Stimulated activated naive CD4-positive, alpha-beta T cell (primary cell): ENCODE measurements at places on chromosomes 5 and 9.

DNA sequence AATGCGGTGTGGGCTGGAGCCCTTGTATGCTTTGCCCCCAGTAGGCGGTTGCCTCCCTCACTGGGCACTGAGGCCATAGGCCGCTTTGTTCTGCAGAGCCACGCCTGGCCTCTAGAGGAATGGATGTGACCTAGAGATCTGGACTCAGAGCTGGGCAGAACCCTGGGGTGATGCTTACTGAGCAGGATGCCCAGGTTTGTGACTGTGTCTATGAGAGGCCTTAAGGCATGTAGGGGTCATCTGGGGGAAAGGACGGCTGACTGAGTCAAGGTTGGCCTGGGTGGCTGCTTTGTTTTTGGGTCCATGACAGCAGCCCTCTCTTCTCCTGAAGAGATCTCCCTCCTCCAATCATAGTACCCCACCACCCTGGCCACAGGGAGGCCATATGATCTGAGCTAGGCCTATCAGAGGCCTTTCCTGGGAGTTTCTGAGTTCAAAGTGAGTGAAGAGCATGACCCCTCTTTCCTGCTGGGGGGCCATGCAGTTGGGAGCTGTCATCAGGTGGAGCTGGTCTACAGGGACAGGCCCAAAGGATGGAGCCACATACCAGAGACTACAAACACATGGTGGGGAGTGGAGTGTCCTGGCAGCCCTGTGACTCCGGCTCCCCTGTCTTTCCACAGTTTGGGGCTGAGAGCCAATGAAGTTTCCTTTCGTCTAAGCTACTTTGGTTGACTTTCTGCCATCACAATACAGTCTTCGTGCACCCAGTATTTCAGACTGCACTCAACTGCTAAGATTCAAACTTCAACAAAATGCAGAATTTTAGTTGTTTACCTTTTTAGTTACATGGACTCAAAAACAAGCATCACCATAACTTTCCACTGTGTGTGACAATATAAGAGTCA, 165.4 kb downstream of the AUH start:
- no peak for DNase-seq

- DNase-seq, result no peak
Measured at GRCh38 chr9:76101075-76101474, 210.6 kb downstream of the PCSK5 start.

GRCh38 chr5:114660791-114661190, 298.9 kb downstream of the KCNN2 start:
- no peak for DNase-seq

DNA sequence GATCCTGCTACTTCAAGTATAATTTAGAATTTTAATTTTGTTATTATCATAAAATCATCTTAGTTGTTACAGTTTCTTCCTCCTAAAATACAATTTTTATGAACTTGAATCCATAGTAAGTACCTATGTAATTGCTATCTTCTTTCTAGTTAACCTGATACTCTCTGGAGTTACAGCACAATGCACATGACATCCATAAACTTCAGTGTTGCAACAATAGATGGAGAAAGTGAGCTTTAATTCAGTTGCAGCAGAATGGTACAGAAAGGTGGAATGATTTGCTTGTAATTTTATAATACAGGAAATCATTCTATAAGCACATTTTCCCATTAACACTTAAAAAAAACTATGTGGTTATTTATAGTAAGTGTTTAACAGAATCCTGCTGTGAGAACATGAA, 372.0 kb downstream of the CDH9 start:
- no peak for DNase-seq

DNA sequence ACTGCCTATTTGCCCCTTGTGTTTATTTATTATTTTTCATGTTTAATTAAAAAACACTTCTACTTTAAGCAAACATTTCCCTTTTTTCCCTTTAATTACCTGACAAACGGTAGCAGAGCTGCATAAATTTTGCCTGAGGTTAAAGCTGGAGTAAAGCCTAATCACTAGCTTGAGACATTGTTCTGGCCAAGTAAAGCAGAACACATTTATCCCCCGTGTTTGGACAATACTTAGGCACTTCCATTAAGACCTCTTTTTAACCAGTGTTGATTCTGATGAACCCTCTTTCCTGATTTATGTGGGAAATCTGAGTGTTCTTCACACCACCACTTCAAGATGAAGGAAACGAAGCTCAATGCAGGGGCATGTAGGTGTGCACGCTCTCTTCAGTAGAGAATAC, 54.5 kb downstream of the BNC2 start:
- no peak for DNase-seq

GRCh38 chr9:131595696-131596429, 50.5 kb downstream of the PRRT1B start:
- no peak for DNase-seq

DNA sequence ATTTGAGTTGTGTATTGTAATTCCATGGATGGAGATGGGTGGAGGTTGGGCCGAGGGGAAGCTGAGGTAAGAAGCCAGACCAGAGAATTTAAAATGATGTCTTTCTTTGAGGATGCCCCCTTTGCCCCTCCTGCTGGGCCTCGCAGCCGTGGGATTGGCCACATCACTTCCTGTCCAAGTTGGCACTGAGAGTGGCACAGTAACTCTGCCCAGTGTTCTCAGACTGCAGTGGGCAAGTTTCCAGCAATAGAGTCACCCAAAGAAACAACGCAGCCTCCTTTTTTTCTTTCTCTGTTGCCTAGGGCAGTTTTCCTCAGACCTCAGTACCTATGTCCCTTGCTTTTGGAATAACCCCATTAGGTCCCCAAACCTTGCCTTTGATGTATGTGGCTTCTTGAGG, 306.6 kb upstream of the DMRT1 start:
- no peak for DNase-seq

DNA sequence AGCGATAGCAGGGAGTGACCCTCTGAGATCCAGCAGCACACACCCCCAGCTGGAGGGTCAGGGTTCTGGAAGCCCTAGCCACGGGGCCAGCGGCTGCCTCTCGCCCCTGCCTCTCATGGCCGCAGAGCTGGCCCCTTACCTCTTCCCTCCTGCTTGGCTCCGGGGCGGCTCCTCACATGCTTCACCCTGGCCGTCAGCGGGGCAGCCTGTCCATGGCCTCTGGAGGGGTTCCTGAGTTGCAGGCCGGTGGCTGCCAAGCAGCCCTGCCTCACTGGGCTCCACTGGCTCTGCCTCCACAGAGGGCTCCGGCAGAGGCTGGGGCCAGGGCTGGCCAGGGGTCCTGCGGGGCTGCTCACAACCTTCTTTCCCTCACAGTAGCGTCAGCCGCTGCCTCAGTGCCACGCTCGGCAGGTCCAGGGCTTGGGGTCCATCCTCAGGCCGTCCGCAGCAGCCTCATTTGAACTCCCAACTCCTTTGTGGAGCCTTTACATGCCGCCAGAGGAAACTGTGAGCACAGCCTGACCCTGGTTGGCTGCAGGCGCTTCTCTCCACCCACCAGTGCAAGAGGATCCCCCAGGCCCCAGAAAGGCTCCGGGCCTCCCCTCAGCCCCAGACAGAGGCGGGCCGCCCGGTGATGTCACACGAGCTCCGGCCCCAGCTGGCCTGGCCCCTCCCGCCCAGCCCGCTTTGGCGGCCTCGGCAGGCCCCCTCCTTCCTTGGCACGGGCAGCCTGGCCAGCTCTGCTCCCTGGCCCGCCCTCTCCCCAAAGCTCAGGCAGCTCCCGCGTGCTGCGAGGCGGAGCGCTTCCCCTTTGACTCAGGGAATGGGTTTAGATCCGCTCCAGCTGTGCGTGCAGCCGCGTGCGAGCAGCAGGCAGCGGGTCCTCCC, at the start of gene ANGPTL2:
TSS of gene ANGPTL2 (minus strand) at position 460 of the 888 bp plus-strand sequence. CDS start 13,904 bp downstream, outside the sequence.
- DNase-seq, result no peak

- no peak for DNase-seq
Measured at GRCh38 chr5:8247049-8247899, 378.3 kb downstream of the MTRR start.

DNA sequence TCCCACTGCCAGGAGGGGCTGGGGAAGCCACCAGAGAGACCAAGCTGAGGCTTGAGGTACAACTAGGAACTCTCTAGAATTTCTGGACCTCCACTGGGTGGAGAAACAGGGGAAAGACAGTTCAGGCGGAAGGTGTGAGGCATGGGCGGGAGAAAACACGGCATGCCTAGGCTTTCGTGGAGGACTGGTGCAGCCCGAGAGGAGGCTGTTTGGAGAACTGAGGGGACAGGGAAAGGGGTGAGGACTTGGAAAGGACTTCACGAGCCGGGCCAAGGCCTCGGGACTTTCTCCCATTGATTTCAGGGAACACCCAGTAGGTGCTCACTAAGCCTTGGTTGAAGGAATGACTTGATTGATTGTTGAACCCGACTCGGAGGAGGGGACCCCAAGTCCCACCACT, 9.5 kb upstream of the ADGRD2 start:
- DNase-seq, result no peak

- no peak for DNase-seq
Measured at GRCh38 chr5:133297293-133297692, 245.5 kb downstream of the HSPA4 start.

DNA sequence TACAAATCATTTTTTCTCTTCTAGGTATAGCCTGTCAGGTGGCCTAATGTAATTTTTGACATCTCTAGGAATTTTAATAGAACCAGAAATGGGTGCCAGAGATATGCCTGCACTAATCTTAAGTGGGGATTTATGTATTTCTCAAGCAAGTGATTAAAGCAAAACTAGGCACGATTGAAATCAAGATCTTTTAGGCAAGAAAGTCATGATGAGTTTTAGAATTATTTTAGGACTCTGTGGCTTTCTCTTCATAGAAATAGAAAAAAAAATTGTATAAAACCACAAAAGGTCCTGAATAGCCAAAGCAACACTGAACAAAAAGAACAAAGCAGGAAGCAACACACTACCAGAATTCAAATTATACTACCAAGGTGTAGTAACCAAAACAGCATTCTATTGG, 952 bp upstream of the AMACR start:
- no peak for DNase-seq

DNA sequence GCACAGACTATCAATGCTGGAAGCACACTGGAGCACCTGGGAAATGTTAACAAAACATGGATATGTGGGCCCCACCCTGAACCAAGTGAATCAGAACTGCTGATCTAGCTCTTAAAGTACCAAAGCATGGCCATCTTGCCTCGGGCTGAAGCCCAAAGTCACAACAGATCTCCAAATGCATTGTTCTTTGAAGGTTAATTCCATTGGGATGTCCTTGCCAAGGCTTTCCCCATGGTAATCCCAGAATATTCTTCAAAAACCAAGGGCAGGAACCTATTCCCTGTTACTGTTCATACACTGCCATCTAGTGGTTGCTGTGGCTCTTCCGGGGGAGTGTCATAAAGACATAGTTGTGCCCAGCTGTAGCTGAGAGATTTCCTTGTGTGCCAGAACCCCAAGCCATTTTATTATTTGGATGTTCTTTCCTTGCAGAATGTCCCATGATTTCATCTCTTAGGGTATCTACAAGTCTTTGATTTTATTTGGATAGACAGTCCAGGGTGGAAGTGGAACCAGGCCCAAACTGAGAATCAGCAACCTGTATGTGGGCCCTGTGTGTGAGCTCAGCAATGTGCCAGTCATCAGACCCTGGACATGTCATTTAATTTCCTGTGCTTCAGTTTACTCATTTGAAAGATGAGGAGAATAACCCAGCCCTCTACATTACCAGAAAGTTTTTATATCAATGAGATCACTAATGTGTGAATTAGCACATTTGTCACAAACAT, 290.0 kb downstream of the ACTL7B start:
- DNase-seq, result no peak

DNA sequence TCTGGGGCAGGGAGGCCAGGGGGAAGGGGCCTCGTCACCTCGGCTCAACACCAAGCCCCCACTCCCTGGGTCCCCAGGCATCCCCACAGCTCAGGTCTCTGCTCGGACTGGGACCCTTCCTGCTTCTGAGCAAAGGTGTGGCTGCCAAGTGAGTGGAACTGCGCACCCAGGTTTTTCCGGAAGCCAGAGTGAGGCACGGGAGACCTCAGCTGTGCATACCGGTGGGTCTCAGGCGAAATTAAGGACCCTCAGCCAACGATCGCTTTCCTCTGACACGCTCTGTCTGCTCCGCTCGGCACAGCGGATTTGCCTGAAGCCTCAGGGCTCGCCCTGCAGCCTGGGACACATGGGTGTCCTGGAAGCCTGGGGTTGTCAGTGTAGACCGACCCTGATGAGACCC, 41.0 kb upstream of the IRX4 start:
- no peak for DNase-seq

DNA sequence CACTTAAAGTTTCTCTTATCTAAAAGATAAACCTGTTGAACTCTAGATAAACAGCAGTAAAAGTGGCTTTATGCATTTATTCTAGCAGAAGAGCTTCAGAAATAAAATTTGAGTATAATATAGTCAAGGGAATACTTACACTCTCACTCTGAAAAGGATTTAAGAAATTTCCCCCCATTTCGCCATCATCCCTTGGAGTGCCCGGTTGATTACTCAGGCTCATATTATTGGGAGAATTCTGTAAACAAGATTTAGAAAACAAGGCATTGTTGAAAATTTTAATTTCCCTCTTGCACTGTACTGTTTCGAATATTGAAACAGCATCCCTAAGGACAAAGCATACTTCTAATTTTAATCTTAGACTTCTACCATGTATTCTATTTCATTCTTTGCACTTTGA, 34.5 kb upstream of the ACOT12 start:
- DNase-seq, result no peak

GRCh38 chr5:179605026-179605833, 18.2 kb downstream of the HNRNPH1 start:
- DNase-seq, result no peak

DNA sequence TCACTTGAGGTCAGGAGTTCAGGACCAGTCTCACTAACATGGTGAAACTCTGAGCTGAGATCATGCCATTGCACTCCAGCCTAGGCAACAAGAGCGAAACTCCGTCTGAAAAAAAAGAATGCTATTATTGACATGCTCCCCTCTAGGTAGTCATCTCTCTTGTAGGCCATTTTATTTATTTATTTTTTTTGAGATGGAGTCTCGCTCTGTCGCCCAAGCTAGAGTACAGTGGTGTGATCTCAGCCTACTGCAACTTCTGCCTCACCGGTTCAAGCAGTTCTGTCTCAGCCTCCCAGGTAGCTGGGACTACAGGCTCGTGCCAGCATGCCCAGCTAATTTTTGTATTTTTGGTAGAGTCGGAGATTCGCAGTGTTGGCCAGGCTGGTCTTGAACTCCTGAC, 20.6 kb upstream of the NIM1K start:
- no peak for DNase-seq

DNA sequence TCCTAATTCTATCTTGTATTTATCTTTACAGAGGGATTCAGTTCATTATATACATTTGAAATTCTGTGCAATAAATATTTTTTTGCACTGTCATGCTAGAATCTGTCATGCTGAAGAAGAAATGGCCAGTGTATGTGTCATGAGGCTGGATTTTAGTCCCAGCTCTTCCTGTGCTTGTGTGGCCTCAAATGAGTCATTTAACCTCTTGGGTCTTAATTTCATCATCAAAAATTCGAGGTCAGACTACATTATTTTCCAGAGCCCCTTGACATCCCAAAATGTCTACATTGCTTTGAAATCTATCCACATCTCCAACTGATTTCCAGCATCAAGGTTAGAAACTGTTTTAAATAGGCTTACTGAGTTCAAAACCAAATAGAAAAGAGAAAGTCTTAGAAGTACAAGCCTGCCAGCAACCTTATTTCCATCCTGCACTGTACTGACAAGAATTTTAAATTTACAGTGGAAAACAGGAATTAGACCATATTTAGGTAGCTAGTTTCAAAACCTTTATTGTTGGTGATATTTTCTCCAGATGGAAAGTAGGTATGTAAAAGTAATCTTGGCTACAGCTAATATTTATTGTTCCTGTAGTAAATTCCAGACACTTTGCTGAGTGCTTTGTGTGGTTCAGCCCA, 96.7 kb upstream of the MAMDC2 start:
- no peak for DNase-seq
